ENCODE measurements at places on chromosomes 4 and X. TPM values are rescaled to one million over a fixed set of nuclear protein-coding genes. Genes with fewer than 3 reads are reported as not detected.

The ERVMER34-1 gene
- 0.32 TPM for total RNA-seq

DNA sequence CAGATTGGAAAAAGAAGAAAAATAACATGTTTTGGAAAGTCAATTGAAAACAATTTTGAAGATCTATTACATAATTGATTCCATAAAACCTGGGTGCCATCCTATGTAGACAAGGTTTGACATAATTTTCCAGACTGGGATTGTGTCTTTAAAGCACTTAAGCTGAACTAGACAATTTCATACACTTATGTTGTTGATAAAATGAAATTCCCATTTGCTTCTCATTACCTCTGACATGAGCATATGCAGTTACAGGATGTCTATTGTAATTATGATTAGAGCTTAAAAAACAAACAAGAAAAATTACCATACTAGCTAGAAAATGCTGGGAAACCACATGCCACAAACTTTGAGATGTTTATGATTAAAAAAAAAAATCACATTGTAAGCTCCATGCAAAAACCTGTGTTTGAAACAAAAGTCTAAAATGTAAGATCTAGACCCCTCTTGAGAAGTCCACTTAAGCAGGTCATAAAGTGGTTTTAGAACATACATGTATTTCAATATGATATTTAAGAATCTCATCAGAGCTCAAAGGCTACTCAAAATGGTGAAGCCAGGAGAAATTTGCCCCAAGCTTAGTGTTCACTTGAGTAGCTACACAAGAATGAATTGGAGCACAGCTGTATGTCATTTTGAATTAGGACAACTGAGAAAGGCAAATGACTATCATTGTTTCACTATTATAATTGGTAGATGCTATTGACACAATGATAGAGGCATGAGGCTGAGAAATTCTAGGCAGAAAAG, 181.1 kb upstream of the PABPC4L start:
- no peak overlapping the region for H3K27ac ChIP-seq
- H3K36me3 ChIP-seq: no peaks in the 10 kb centered on the region
- no peaks in the 10 kb centered on the region for H3K27me3 ChIP-seq
- no peaks in the 10 kb centered on the region for H3K4me1 ChIP-seq
- DNase-seq: no peak
- H3K4me3 ChIP-seq: no peak overlapping the region

DNA sequence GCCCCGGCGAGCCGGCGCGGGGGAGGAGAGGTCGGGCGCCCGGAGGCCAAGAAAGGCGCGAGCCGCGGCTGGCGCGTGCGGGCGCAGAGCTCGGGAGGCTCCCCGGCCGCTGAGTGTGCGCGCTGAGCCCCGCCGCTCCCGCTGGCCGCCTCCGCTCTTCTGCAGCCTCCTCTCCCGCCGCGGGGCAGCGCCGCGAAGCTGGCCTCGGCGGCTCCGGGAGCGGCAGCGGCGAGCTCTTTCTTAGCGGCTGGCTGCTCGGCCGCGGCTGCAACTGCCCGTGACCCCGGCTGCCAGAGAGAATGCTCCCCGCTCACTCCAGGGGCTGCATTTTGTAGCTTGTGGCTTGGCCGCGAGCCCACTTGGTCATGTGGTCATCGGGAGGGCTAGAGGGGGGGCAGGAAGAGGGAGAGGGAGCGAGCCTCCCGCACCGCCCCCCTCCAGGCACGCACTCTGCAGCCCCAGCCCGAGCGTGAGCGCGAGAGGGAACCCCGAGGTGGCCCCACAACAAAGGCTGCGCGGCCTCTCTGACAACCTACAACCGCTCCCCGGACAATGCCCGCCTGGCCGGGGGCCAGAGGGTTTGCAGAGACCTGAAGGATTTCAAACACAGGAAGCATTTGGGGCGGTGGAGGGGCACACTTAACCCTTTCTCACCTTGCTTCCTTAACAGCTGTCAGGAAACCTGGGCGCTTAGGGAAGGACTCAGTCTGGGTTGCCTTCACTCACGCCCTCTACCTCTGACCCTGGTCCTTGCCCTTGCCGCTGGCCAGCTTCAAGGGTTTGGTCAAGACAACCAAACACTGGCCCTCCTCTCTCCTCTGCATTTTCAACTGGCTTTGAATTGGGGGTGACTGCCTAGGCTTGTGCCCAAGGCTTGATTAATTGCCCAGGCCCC, at the start of gene APLN:
Gene APLN (minus strand): TSS at position 305 of the 895 bp plus-strand sequence. CDS start 326 bp downstream, outside the sequence.
- no peak within 1 kb of the TSS for H3K27ac ChIP-seq
- peaks cover 6% of the 10 kb centered on the region for H3K4me1 ChIP-seq
- H3K27me3 ChIP-seq: peaks cover 11% of the 10 kb centered on the region
- peak within 1 kb of the TSS; percentile 61 for H3K4me3 ChIP-seq
- DNase-seq: no peak

The ZDHHC15 gene
- 0.21 TPM for total RNA-seq
